ENCODE measurements at places on chromosomes 5 and 9.

- no peak for DNase-seq
These were observed 88.4 kb upstream of the SH3PXD2B start for GRCh38 chr5:172542651-172543131.

- no peak for DNase-seq
These were observed 21.9 kb upstream of the NOTCH1 start for GRCh38 chr9:136567651-136568287.

- DNase-seq: no peak
These were observed 159.4 kb upstream of the NR3C1 start for GRCh38 chr5:143562935-143563334.

DNA sequence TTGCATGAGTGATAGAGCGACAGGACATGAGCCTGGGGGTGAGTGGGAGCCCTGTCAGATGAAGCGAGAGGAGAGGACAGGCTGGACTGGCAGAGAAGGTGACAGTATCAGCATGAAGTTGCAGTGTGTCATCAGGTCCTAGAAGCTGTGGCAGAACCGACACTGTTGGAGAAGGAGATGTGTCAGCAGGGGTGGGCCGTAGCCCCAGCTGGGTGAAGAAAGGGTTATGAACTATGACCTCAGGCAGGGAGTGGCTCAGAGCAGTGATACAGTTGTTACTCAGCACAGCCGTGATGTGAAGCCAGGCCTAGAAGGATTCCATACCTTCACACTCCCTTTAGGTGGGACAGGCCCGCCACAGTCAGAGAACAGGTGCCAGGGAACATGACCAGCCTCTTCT, 7.6 kb downstream of the PCYOX1L start:
- no peak for DNase-seq

DNA sequence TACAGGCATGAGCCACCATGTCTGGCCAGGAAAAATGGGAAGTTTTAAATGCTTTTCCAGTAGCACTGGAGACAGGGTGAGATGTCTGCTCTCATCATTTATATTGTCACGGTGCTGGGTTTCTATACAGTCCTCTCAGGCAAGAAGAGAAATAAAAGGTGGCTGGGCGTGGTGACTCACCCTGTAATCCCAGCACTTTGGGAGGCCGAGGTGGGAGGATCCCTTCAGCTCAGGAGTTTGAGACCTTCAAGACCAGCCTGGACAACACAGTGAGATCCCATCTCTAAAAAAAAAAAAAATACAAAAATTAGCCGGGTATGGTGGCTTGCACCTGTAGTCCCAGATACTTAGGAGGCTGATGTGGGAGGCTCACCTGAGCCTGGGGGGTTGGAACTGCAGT, 4.8 kb upstream of the GRIN1 start:
- DNase-seq: no peak

DNA sequence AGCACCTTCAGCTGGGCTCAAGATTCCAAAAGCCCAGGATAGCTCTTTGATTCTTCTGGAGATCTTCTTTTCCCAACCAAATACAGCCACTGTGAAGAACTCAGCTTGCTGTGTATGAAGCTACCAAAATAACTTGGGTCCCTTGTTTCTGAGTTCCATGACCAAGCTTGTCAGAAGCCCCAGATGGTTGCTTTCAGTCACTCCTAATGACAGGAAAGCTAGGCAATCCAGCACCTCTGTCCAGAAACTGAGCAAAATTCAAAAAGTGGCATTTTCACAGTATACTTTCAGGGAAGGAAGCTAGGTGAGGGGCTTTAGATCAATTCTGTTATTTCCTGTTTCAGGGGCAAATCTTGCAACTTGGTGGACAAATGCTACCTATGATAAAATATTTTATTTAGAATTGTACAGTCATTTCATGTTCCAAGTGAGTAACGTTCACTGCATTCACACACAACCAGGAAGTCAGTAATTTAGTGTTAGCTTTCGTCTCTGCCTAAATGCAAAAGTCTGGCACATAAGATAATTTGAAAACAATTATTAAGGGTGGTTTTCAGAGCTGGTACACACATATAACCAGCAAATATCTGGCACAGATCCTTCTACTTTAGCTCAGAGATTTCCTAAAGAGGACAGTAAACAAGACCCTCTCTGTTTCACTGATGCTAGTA, 330.1 kb downstream of the GLIS3 start:
- no peak for DNase-seq

DNA sequence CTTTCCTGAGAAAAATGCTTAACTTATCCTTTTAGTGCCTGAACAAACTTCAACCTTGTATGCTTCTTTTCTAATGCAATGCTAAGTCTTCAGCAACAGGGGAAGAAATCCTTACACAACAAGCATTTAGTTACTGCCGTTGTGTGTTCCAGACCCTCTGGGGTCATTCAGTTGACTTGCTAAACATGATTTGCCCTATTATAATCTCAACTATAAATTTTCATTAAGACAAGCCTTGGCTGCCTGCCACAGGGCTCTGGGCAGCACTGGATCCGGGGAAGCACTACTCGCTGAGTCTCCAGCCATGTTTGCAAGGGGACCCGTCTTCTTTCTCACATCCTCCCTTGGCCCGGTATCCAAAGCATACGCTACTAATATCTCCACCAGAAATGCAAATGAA, 58.1 kb downstream of the PTCH1 start:
- DNase-seq: no peak

DNA sequence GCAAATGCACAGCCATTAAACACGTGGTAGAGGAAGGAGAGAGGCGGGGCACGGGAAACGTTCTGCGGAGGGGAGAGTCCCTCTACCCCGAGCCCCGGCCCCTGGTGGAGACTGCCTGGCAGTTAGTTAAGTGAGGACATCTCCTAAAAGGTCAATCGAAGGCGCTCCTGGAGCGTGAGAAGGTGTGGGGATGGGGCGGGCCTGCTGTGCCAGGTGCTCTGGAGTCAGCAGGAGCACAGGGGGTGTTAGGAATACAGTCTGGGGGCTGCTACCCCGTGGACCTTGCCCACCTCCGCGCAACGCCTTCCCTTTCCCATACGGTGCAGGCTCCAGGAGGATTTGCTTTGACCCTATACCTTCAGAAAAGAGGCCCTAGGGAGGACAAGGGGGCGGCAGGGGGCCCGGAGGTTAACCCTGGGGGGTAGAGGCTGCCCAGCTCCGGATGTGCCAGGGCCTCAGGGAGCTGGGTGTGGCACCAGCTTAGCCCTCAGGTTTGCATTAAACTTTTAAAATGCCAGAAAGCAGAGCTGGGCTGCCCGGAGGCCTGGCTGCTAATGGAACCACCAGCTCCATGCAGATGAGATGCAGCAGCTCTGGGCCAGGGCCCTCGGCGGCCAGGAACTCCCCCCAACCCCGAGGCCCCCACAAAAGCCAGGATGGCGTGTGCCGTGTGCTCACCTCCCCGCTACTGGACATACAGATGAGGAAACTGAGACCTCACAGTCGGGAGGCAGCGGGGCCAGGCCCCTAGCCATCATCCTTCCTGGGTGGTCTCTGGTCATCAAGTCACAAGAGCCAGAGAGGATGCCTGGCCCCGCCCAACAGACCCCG, 39.2 kb downstream of the NACC2 start:
- DNase-seq: no peak
